ENCODE measurements at places on chromosomes 7 and 10. TPM values are rescaled to one million over a fixed set of nuclear protein-coding genes. Genes with fewer than 3 reads are reported as not detected.

PVRIG gene
- 0.52 TPM for total RNA-seq

ATOH7 gene
- not detected for total RNA-seq

DNA sequence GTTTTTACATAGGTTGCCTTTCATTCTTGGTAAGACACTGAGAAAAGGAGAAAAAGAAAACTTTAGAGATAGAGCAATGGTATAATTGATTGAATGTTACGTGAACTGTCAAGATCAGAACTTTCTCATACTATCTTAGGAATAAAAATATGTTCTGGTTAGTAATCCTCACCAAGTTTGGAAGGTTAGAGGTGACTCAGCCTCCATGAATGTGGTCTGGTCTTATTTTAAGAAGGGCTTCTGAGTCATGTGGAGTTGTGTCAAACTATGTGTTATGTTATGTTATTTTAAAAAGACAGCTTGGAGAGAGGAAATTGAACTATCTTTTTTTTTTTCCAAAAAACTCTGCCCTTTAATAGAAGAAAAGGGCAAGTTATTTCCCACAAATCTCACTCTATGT is 458.6 kb upstream of the KLF6 start:
- H3K4me3 ChIP-seq = no peak overlapping the region
- no peaks in the 10 kb centered on the region for H3K4me1 ChIP-seq
- DNase-seq = no peak
- no peaks in the 10 kb centered on the region for H3K36me3 ChIP-seq

PNLIPRP2 gene
- total RNA-seq = not detected

DNA sequence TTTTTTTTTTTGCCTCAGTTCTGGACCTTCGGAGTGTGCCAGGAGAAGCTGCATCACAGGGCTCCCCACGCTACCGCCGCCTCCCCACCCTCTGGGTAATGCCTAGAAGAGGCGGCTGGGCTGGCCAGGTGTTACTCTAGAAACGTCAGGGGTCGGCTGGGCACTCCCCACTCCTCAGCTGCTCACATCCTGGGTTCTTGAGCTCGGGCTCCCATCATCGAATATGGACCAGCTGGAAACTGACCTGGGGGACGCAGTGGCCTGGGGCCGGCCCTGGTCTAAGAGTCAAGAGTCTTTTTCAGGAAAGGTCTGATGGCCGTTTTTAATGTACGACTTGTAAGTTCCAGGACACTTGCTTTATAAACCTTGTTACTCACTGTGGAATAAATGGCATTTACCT is 326.5 kb downstream of the WDR37 start:
- peaks cover 15% of the 10 kb centered on the region for H3K4me1 ChIP-seq
- no peak overlapping the region for H3K4me3 ChIP-seq
- no peaks in the 10 kb centered on the region for H3K36me3 ChIP-seq
- H3K27me3 ChIP-seq = no peaks in the 10 kb centered on the region
- no peak overlapping the region for H3K27ac ChIP-seq

- DNase-seq = peak; percentile 81
- peaks cover 81% of the 10 kb centered on the region for H3K27me3 ChIP-seq
Observed at GRCh38 chr7:155456738-155457543, 988 bp upstream of the EN2 start.

Measured in lung (tissue), 17 donors.